Central memory CD4-positive, alpha-beta T cell (primary cell): ENCODE measurements at places on chromosomes 4 and X.

DNA sequence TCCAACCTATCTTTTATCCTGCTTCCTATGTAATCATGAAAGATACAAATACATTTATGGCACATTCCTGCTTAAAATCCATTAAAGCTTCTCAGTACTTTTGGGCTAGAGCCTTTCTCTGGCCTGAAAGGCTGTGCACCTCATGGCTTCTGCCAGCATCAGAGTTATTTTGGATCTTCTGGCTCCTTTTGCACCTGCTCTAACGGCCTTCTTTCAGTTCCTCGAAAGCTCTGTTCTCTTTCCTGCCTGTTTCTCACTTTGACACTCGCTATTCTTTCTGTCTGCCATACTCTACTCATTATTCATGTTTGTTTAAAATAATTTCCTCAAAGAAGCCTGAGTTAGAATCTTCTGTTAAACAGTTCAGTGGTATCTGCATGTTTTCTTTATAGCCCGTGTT is 86.0 kb downstream of the LRP2BP start:
- no peak for DNase-seq

DNA sequence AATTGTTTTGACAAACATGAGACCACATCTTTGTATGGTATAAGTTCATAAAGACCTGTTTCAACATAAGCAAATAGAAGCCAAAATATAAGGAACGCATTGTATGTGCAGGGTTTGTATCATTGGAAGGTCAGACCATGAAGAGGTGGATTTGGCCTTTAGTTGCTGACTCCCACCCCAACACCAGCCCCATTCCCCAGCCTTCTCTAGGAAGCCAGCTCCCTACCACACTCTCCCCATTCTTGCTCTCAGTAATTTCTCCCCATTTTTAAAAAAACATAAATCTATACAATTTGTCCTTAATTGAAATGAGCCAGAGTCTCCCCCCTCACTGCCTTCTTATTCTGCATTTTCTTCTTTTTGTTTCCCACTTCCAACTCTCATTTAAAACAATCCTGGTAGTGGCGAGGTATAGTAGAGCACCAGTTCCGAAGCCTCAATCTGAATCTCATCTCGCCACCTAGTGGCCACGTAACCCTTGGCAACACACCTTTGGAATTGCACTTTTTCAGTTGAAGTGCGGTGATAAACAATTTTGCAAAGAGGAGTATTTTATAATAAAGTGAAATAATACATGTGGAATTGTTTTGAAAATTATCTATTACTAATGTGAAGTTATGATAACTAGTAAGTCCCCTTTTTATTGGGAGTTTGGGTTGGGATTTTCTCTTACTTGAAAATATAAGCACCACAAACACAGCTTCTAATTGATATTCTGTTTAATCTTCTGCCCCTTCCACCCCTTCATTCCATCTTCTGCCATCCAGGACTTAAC is 126.6 kb downstream of the ASB9 start:
- peak; percentile 24 for DNase-seq

DNA sequence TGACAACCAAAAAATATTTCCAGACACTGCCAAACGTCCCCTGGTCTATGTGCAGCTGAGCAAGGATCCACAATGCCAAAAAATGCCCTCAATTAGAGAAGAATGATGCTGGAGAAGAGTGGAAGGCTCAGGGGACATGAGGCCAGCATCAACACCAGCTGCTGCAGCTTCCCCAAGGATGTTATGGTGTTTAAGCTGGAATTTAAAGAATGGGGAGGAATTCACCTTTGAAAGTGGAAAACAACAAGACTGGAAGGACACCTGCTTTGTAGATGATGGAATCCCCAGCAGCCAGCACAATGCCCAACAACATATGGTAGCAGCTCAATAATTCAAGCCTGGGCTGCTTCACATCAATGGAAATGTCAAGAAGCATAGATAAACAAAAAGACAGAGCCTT is 20.3 kb upstream of the SMPX start:
- no peak for DNase-seq

- no peak for DNase-seq
Observed at GRCh38 chr4:48570646-48571220, 80.7 kb downstream of the ZAR1 start.

DNA sequence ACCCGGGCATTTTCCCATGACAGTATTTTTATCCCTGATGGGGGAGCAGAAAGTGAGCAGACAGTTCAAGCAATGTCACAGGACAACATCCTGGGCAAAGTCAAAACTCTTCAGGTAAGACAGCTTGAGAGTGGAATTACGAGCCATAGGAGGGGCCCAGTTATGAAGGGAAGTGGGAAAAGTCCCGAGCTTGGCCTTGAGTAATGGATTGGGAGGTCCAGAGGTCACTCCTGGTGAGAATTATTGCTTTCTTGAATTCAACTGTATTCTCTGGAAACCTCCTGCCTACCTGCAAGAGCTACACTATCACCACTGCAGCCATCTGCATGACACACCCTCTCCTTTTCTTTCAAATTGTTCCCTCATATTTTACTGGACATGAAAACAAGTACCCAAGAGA is 89.1 kb downstream of the AASDH start:
- DNase-seq = no peak

DNA sequence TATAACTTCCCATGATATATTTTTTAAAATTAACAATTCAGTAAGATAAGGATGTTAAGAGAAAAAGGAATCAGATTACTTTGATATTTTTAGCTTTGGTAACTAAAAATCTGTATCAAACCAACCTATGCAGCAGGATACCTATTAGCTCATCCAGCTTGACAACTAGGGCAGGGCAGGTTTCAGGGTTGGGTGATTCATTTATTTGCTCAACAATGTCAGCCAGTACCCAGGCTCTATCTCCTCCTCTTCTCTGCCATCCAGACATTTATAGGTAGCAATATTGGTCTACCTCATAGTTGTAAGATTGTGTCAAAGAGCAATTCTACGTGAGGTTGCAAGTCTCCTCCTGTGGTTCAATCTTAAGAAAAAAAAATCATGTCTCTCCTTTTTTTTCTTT is 421.9 kb downstream of the ANKRD50 start:
- DNase-seq = no peak

DNA sequence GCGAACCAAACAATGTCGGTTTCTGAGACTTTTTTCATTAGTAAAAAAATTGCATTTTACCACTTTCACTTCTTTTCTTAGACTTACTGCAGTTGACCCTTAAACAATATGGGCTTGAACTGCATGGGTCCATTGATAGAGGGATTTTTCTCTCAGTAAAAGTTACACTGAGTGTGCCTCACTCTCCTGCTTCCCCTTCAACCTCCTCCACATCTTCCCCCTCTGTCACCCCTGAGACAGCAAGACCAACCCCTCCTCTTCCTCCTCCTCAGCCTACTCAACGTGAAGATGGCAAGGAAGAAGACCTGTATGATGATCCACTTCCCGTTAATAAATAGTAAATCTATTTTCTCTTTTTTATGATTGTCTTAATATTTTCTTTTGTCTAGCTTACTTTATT is 43.4 kb downstream of the TEC start:
- DNase-seq = no peak

- DNase-seq = no peak
Observed at GRCh38 chr4:136203199-136203598, 1329.1 kb downstream of the PCDH18 start.

GRCh38 chr4:38283724-38284123 is 323.5 kb downstream of the PTTG2 start:
- no peak for DNase-seq

GRCh38 chr4:172666711-172667368 is 501.8 kb upstream of the GALNT7 start:
- DNase-seq = no peak

DNA sequence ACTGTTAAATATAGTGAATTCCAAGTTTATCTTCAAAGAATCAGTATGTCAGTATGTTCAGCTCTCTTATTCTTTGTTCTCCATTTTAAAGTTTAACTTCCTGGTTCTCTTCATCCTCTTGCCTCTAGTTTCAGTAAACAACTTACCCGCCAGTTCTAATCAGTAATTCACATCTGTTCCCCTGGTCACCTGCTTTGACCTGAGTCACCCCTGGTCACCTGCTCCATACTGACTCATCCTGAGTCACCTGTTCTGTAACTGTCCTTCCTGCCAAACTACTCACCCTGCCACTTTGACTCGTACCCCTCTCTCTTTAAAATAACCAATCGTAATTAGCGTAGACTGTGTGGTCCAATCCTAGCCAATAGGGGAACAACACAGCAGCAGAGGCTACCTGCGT is 992.7 kb upstream of the HS3ST1 start:
- no peak for DNase-seq

DNA sequence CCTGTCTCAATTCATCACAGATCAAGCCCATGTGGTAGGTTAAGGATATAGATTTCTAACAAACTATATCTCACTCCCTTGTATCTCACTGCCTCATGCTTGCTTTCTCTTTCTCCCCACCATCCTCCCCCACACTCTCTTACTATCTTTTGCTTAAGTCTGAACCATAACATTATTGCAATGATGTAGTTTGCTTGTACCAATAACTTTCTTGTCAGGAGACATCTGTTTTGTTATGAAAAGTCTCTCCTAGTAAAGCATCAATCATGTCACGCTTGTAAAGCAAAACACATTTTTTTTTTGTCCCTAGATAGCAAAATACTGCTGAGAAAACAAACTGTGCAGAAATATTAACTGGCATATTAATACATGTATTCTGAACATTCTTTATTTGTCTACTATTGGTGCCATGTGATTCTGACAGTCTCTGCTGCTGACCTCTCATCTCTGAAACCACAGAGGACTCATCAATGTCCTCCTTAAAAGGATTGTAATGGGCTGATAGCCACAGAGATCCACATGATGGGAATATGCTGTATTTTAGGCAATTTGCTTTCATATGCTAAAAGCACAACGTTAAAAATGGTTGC is 217.5 kb downstream of the VEGFC start:
- DNase-seq = no peak

- peak; percentile 38 for DNase-seq
Observed at GRCh38 chr4:40152637-40153036, 44.2 kb upstream of the RHOH start.

GRCh38 chr4:48683784-48684666 is 96.1 kb downstream of the FRYL start:
- DNase-seq = no peak

- DNase-seq = no peak
Observed at GRCh38 chr4:169774466-169775445, 17.0 kb upstream of the HPF1 start.

DNA sequence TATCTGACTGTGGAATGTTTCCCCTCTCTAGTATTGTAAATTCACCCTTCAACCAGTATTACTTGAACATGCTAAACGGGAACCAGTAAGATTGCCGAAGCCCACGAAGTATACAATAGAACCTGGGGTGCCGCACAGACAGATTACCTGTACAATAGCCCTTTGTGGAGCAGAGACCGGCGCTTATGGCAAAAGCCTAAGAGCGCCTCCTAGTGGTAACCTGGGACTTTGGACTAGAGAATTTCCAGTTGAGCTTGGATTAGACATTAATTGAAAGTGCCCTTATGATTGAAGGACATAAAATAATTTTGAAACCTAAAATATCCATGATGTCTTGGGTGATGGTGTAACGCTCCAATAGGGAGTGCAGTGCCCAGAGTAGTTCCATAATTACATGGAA is 14.1 kb downstream of the ZNF157 start:
- DNase-seq = peak; percentile 71

DNA sequence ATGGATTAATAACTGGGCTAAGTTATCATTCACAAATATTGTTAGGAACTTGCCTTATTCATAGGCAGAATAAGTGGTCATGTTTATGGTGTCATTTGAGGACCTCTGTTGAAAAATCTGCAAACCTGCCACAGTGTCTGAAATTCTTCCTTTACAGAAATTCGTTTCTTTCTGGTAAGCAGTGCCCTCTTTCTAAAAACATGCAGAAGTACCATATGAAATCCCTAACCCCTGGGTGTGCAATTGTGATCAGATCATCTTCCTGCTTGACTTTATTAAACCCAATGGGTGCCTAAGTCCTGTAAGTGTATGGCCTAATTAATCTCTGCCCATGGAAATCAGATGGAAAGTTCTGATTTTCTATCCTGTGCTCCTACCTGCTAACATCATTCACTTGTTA is 4.4 kb upstream of the HTATSF1 start:
- no peak for DNase-seq

GRCh38 chr4:8708401-8709021 is 115.9 kb downstream of the CPZ start:
- DNase-seq = no peak

GRCh38 chr4:2066011-2066551 is 7.0 kb downstream of the NAT8L start:
- no peak for DNase-seq

GRCh38 chrX:123087326-123087725 is 96.8 kb upstream of the GRIA3 start:
- DNase-seq = no peak

DNA sequence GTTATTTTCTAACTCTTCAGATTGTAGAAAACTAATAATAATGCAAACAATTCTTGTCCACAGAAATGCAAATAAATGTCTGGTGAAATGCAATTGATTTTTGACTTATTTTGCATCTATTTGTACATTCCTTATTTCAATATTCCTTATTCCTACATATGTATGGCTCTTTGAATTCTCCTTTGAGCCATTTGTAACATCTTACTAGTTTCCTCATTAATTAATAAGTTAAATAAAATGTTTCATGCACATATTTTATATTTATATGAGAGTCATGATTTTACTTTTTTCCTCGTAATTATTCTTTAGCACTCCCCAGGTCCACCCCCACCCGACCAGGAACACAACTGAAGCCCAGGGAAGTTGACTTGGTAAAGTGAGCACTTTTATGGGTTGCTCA is 2.7 kb upstream of the FTHL17 start:
- DNase-seq = no peak

DNA sequence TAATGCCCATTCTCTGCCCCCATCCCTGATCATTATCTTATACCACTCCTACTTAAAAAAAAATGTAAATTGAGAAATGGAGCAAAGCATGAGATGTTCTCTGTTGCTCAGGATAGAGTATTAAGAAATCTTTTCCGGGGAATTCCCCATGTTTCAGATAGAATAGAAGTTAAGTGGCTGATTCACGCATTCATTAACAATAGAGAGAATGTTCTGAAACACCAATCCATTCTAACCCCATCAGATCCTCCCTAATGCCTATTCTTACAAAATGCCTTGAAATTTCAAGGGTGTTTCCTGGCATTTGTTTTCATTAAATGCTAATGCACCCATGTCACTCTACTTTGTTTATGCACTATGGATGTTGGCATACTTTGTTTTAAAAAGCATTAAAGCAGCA is 101.1 kb downstream of the AREG start:
- DNase-seq = no peak

GRCh38 chr4:144223149-144223548 is 82.6 kb upstream of the GYPA start:
- no peak for DNase-seq

GRCh38 chr4:7462509-7462971 is 27.8 kb upstream of the PSAPL1 start:
- no peak for DNase-seq

- no peak for DNase-seq
Observed at GRCh38 chr4:92253550-92253949, 50.2 kb upstream of the GRID2 start.

DNA sequence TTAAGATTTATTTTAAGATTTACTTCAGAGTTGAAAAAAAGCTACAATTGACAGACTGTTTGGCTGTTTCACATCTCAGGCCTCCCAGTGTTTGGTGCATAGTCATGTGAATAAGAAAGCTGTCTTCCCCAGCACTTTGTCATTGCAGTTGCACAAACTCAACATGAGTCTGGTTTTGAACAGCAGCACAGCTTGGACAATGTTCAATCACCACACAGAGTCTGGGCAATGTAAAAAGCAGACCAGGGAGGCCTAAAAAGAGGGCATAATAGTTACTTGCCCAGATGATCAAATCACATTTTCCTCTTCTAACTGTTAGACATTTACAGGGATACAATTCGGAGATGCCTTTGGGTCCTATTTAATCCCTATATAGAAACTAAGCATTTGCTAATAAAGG is 1055.0 kb downstream of the RPA4 start:
- DNase-seq = no peak
